ENCODE measurements at places on chromosomes 13 and 19.

- DNase-seq = no peak
Measured at GRCh38 chr13:27472941-27473340, 22.6 kb upstream of the MTIF3 start.

GRCh38 chr13:83633746-83634145, 248.5 kb downstream of the SLITRK1 start:
- no peak for DNase-seq

- no peak for DNase-seq
Measured at GRCh38 chr19:47229676-47230053, 1.3 kb downstream of the BBC3 start.

DNA sequence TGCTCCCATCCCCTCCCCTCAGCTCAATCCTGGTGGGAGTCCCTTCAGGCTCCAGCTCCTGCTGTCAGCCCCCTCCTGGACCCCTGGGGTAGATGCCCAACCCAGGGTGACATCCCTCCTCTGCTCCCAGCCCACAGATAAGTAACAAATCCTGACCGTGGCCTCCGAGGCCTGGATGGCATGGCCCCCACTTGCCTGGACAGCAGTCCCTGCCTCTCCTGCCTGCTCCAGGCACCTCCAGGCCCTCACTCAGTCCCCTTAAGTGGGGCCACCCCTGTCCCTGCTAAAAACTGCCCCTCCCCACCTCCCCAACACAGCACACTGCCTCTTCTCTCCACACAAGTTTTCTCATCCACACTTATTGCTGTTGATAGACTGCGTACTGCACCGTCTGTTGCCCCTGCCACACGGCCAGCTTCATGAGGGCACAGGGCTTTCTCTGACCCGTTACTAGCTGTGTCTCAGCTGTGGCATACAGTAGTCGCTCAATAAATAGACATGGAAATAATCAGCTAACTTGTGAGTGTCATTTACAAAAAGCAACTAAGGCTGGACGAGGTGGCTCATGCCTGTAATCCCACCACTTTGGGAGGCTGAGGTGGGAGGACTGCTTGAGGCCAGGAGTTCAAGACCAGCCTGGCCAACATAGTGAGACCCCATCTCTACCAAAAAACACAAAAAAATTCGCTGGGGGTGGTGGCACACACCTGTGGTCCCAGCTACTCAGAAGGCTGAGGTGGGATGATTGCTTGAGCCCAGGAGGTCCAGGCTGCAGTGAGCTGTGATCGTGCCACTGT, 5.8 kb downstream of the CERS1 start:
- no peak for DNase-seq

DNA sequence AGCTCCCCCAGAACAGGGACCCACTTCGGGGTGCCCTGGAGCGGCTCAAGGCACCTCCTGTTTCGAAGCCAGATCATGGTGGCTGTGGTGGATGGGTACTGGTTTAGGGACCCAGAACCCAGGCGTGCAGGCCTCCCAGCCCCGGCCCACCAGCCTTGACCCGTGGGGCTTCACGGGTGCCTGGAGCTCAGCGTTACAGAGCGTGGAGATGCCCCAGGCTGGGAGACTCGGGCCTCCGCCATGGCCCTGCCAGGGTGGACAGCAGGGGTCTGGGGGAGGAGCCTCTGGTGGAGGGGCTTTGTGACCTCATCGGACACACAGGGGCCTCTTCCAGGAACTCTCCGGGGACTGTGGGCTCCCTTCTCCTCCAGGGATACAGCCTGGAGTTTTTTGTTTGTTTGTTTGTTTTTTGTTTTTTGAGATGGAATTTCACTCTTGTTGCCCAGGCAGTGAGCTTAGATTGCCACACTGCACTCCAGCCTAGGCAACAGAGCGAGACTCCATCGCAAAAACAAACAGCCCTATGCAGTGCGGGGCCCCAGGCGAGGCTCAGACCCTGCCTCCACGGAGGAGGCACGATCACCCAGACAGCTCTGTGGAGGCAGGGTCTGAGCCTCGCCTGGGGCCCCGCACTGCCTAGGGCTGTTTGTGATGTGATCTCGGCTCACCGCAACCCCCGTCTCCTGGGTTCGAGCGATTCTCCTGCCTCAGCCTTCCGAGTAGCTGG, at the start of gene GARIN5B:
GARIN5B (minus strand) TSS at position 271 of the 727 bp plus-strand sequence; CDS start at position 77, 194 bp downstream.
- no peak for DNase-seq

- no peak for DNase-seq
Measured at GRCh38 chr19:34733266-34733745, 737 bp upstream of the ZNF181 start.

GRCh38 chr13:34926508-34926907, 15.6 kb upstream of the NBEA start:
- DNase-seq = no peak

DNA sequence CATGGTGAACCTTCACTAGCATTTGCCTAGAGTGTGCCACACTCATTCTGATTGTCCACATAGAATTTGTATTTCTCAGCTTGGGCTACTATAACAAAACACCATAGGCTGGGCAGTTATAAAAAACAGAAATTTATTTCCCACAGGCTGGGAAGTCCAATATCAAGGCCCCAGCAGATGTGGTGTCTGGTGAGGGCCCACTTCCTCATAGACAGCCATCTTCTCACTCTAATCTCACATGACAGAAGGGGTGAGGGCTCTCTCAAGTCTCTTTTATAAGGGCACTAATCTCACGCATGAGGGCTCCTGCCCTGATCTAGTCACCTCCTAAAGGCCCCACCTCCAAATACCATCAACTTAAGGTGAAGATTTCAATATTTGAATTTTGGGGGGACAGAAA, 53.6 kb downstream of the LRRC63 start:
- DNase-seq = no peak

DNA sequence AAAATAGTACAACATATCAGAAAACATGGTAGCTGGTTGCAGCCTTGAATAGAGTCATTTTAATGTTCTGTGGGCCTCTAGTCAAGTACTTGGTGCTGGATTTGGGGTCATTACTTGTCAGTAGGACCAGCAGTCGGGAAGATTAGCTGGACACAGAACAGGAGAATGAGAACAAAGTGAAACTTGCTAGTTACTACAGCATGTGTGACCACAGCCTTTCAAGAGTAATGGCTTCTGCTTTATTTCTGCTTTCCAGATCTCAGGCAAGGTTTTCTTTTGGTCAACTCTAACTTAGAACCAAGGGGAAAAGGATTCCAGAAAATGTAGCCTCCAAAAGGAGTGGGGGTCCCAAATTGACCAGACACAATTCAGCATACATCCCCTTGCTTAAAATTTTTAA, 17.1 kb upstream of the VWA8 start:
- no peak for DNase-seq

DNA sequence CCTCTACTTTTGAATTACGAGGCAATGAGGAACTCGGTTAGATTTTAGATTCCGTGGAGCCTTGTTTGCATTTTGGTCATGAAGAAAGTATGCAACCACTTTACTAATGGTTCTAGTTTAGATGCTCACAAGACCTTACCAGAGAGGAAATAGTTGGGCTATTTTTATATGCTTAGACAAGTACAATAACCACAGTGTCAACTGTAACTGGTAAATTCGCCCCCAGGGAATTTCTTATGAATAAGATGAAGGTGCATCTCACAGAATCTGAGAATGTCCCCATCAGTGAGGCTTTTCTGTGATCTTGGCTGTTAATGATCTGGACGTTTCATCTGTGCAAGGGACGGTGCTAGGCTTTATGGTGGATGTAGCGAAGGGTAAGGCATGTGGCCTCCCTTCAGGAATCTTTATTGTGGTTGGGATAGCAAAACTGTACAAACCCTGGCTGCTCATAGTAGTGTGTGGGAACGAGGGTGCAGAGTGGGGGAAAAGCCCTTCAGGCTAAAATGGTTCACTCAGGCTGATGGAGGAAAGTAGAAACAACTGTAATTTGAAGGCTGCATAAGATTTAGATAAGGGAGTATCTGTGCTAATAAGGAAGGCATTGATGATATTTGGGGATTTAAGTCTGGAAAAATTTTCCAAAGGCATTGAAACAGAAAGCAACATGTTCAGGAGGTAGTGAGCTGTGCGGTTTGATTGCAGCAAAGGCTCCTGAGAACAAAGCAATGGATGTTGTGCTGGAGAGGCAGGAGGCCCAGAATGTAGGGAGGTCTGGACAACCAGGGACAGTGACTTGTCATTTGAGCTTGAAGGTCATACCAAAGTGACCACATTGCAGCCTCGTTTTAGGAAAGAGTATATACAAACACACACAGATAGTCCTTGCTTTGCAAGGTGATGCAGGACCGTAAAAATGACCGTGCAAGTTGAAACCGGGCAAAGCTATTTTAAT, 28.4 kb downstream of the UBAC2 start:
- DNase-seq = peak; percentile 58

DNA sequence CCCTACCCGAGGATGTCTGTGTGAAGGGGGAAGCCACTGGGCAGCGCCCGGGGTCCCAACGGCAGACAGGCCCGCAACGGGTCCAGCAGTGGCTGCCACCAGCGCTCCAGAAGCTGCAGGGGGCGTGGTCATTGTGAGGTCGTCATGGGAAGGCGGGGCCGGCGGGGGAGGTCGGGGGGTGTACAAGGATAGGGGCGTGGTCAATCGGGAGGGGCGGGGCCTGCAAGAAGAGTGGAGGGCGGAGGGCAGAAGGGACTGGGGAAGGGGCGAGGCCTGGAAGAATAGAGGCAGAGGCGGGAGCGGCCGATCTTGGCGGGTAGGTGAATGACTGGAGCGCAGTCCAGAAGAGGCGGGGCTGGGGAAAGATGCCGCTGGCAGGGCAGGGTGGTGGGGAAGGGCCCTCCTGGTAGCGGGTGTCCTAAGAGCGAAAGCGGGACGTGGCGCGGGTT, 4.4 kb downstream of the FUZ start:
- DNase-seq = peak; percentile 94

- no peak for DNase-seq
Measured at GRCh38 chr19:47097396-47098201, 16.0 kb downstream of the ZC3H4 start.

DNA sequence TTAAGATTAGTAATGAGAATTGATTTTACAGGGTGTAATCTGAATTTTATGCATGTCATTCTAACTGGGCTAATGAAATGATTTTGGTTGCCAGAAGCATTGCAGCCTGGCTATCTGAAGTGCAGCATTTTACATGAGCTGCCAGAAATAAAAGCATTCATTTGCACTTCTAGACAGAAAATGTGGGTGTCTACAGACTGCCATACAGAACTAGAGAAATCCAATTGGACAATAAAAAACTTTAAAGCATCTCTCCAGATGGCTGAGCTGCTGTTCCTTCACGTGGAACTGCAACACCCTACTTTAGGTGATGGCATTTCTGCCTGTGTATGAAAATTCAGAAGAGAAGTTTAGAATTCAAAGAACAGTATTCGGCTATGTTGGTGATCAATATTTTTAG, 450.1 kb upstream of the SLITRK1 start:
- DNase-seq = no peak

DNA sequence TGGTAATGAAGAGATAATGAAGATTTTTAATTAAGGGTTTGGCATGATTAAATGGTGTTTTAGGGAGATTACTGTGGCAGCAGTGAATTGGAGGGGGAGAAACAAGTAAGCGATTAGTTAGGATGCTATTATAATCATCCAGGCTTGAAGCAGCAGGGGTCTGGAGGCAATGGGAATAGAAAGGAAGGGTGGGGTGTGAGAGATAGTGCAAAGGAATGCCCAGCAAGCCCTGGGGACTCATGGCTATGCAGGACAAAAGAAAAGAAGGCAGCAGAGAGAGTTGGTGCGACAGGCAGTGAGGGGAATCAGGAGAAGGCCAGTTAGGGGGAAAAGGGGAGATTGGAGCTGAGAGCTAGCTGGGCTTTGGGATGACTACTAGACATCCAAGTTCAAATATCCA, 34.5 kb downstream of the SOX21 start:
- no peak for DNase-seq

DNA sequence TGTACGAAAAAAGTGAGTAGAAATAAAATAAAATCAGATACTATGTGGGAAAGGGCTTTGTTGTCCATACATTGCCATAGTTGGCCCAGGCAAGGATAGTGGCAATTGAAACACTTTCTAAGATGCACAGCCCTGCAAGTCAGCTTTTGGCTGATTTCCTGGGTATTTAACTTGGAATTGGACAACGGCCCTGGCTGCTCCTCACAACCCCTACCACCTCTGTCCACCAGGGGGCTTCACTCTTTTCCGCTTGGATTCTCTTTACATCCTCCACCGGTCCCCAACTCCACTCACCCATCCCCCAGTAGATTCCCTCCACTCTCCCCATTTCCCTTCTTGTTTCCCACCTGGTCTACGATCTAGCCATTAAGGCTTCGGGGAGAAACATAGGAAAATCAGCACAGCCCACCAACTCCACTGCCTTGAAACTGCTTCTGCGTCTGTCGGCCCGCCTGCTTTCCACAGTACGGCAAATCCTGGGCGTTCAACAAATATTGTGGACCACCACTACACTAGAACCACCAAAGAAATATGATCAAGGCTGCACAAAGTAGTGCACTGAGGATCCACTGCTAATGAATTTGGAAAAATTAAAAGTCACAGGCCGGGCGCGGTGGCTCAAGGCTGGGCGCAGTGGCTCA, 48.6 kb upstream of the GTF3A start:
- DNase-seq = peak; percentile 78

DNA sequence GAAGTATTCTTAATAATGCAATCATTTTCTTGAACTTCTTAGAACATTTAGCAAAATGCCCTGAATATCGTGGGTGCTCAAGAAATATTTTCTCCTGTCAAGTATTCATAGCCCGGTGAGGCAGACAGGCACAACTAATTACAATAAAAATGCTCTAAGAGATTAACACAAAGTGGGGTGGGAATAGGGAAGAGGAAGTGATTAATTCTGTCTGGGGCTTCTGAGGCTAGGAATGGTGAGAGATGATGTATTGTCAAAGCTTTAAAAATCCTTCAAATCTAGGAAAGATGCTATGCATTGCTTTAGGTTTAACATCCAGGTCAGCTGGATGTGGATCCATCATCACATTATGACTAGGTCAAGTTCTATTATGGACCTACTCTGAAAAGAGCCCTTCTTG, 66.9 kb upstream of the POSTN start:
- no peak for DNase-seq

- DNase-seq = no peak
Measured at GRCh38 chr13:32234914-32235313, 80.2 kb downstream of the ZAR1L start.

- DNase-seq = no peak
Measured at GRCh38 chr19:28686756-28687155, 526.2 kb downstream of the UQCRFS1 start.

DNA sequence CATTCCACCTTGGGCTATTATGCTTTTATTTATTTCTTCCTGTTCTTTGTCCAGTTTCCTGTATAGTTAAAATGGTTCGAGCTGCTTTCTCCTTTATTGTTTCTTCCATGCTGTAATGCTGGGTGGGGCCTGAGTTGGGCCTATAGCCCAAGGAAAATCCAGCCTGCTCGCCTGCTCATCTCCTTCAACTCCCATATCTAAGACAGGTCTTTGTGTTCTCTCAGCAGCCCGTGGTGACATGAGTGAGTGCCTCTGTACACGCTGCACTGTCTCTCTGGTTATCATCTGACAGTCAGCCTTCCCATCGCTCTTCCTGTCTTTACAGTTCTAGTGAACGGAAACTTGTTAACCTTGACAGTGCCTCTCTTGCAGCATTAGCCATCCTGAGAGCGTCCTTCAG, 221.9 kb upstream of the SLC10A2 start:
- no peak for DNase-seq

DNA sequence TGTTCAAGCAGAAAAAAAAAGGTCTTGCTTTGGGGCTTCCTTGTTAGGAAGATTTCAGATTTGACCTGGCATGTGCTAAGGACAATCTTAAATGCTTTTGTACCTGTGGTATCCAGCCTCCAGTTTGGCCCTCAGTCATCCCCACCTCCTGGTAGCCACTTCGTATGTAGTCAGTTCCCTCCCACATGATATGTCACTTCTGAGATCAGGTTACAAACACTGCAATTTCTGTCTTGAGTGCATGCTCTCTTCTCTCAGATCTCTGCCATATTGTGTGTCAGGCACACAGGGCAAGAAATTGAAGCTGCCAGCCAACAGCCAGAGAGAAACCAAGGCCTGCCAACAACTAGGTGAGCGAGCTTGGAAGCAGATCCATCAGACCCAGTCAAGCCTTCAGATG, 60.3 kb upstream of the STARD13 start:
- no peak for DNase-seq

Data from germinal center (tissue), 1 donor.